ENCODE measurements at places on chromosomes 3 and 15. TPM values are rescaled to one million over a fixed set of nuclear protein-coding genes. Genes with fewer than 3 reads are reported as not detected.

ABTB1 gene
- 34.3 TPM for total RNA-seq

DNA sequence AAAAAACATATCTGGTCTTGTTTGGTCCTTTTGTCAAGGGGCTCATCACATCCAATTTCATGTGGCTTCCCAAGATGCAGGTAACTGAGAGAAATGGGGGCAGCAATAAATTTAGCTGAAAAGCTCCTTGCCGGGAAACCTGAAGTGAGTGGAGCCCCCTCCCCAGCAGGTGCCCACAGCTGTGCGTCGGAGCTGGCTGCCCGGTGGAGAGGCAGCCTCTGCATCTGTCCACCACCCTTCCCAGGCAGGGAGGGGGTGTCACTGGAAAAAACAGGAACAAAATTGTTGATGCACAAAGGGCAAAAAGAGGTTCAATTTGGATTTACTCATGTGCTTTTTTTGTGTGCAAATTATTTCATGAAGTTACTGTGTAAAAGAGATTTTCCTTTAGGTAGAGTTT is 249.4 kb upstream of the LYSMD4 start:
- H3K4me1 ChIP-seq: no peaks in the 10 kb centered on the region
- H3K27ac ChIP-seq: no peak overlapping the region
- no peaks in the 10 kb centered on the region for H3K27me3 ChIP-seq
- no peak overlapping the region for H3K4me3 ChIP-seq
- no peaks in the 10 kb centered on the region for H3K36me3 ChIP-seq

DNA sequence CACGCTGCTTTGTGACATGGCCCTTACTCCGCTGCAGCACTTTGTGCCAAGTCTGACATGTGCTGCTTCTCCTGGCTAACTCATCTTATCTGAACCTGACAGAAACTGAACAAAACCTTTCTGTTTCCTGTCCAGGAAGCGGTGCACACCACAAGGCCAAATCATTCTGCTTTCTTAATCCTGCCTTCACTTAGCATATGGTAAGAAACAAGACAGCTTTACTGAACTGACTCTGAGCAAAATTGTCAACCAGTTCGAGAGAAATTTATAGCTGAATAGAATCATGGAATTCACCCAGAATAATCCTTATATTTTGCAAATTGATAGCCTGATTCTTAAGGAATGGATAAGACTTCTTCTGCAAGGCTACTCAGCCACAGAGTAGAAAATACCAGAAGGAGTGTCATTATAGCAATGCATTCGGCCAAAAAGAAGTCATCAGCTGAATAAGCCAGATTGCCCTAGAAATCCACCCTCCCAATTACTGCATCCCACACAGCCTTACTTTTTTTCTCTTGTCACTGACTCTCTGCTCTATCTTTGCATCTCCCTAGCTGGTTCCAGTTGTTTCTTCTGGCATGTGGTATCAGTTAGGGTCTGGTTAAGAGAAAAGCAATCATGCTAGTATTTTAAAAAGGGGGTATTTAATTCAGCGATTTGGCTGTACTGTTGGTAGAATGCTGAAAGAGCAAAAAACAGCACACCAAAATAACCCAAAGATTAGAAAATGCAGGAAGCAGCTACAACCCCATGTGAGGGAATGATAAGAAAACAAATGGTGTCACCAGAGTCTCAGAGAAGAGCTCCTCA is 41.6 kb upstream of the STRIT1 start:
- peaks cover 2% of the 10 kb centered on the region for H3K27me3 ChIP-seq
- no peaks in the 10 kb centered on the region for H3K36me3 ChIP-seq
- no peak for DNase-seq

DNA sequence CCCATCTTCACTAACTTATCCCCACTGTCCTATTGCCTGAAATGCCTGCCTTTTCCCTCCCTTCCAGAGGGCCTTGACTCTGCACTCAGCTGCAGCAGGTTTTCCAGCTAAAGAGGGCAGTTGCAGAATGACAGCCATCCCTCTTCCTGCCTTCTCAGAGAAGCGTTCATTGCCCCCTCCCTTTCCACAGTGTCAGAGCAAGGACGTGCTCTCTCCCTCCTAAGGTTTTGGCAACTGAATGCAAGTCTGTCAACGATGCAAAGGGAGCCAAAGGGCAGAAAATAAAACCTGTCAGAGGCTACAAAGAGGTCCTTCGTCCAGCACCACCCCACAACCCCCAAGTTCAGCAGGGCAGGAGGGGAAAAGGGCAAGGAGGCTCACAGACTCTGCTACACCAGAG is 230.1 kb upstream of the THBS1 start:
- H3K4me1 ChIP-seq: no peaks in the 10 kb centered on the region
- H3K27ac ChIP-seq: no peak overlapping the region
- no peak overlapping the region for H3K4me3 ChIP-seq

SLC2A2 gene
- not detected for total RNA-seq

DNA sequence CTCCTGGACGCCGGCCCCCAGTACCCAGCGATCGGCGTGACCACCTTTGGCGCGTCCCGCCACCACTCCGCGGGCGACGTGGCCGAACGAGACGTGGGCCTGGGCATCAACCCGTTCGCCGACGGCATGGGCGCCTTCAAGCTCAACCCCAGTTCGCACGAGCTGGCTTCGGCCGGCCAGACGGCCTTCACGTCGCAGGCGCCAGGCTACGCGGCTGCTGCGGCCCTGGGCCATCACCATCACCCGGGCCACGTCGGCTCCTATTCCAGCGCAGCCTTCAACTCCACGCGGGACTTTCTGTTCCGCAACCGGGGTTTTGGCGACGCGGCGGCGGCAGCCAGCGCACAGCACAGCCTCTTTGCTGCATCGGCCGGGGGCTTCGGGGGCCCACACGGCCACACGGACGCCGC is 956 bp downstream of the ZIC1 start:
- peaks cover 37% of the 10 kb centered on the region for H3K36me3 ChIP-seq
- H3K27me3 ChIP-seq: peaks cover 83% of the 10 kb centered on the region
- H3K4me3 ChIP-seq: no peak overlapping the region
- H3K27ac ChIP-seq: no peak overlapping the region
- DNase-seq: no peak

FRMD5 gene
- not detected for total RNA-seq

- H3K27ac ChIP-seq: no peak overlapping the region
- H3K4me3 ChIP-seq: no peak overlapping the region
- no peaks in the 10 kb centered on the region for H3K4me1 ChIP-seq
- no peaks in the 10 kb centered on the region for H3K27me3 ChIP-seq
- H3K36me3 ChIP-seq: no peaks in the 10 kb centered on the region
Measured at GRCh38 chr15:83431521-83431920, 15.6 kb upstream of the SH3GL3 start.

- H3K4me3 ChIP-seq: no peak overlapping the region
- peaks cover 42% of the 10 kb centered on the region for H3K4me1 ChIP-seq
- peak; percentile 78 for DNase-seq
- H3K27ac ChIP-seq: peak overlapping the region; percentile 47
- no peaks in the 10 kb centered on the region for H3K27me3 ChIP-seq
- peaks cover 8% of the 10 kb centered on the region for H3K36me3 ChIP-seq
Measured at GRCh38 chr15:41811432-41812195, 16.3 kb upstream of the JMJD7 start.

GOLGA6B gene
- total RNA-seq: not detected

DAZL gene
- not detected for total RNA-seq

DNA sequence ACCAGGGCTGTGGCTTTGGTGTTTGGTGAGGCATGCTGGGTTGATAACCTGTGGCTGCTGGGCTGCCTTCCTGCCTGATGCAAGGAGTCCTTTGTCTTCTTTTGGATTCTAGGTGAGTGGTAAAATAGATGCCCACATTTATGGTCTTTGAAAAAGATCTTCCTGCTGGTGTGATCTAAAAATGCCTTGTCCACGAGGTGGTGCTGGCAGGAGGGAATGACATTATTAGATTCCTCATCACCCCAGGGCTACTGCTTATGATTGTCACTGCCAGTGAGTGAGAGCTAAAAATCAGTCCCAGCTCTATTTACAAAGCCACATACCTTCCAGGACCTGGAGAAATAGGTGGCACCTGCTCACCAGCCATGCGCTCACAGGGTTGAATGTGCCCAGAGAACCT is 355.5 kb upstream of the ROPN1 start:
- H3K27ac ChIP-seq: no peak overlapping the region
- no peak for DNase-seq
- H3K27me3 ChIP-seq: peaks cover 15% of the 10 kb centered on the region
- H3K4me1 ChIP-seq: no peaks in the 10 kb centered on the region

IL5RA gene
- not detected for total RNA-seq

DNA sequence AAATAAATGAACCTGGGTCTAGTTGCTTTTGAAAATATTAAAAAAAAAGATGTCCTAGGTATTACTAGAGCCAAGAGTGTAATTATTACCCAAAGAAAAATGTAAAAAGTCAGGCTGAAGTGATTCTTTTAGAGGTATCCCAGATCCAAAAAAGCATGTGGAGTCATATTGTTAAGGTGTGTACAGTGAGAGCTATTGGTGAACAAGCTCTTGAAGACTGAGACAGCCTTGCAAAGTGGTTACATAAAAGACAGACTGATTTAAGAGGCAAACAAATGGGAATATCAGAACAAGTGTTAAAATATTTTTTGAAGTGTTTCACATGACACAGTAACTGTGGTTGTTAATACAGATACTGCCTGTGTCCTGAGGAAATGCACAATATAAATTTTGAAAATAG is 624.5 kb downstream of the PLOD2 start:
- H3K27ac ChIP-seq: no peak overlapping the region
- H3K36me3 ChIP-seq: no peaks in the 10 kb centered on the region
- H3K27me3 ChIP-seq: no peaks in the 10 kb centered on the region
- H3K4me1 ChIP-seq: no peaks in the 10 kb centered on the region
- no peak overlapping the region for H3K4me3 ChIP-seq
- no peak for DNase-seq

DNA sequence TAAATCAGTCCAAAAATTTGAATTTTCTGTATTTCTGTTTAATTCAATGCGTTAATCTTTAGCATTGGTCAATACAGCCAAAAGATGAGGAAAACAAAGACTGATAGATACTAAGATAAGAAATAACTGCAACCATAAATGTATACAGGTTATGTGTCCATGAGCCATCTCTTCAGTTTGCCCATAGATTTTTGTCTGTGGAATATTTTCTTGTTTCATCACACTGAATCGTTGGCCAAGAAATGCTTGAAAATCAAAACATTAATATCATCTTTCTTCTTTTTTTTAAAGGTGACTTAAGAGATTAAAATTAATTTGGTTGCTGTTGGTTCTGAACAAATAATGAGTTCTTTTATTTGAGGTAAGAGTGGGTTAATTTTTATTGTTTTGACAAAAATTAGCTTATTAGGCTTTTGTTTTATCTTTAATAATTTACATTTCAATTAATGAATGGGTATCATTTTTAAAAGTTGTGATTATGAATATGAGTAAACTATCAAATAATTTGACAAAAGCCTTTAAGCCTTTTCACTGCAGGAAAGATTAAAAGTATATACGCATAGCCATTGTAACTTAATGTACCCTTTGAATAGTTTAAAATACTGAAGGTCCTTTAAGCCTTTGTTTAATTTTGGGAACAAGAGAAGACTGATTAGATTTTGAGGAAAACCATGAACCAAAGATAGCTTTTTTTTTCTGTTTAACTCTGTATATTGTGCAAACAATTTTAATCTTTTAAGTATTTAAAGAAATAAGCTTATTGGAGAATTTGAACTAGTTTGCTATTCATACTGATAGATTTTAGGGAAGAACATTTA is 14.7 kb upstream of the CHD2 start:
- no peak for DNase-seq
- H3K4me3 ChIP-seq: peak overlapping the region; percentile 96
- H3K27ac ChIP-seq: peak overlapping the region; percentile 98
- peaks cover 67% of the 10 kb centered on the region for H3K36me3 ChIP-seq
- peaks cover 51% of the 10 kb centered on the region for H3K4me1 ChIP-seq

- no peaks in the 10 kb centered on the region for H3K36me3 ChIP-seq
- H3K4me3 ChIP-seq: peak within 1 kb of the TSS; percentile 67
- H3K27me3 ChIP-seq: peaks cover 3% of the 10 kb centered on the region
- H3K4me1 ChIP-seq: peaks cover 27% of the 10 kb centered on the region
- peak; percentile 75 for DNase-seq
Measured at GRCh38 chr3:197029511-197030167, at the start of gene MELTF. Gene MELTF, minus strand, starts transcription at chr3:197029817. Its CDS starts 115 bp downstream, at chr3:197029702.

GRCh38 chr3:125129512-125129997 is 73.8 kb upstream of the HEG1 start:
- peaks cover 34% of the 10 kb centered on the region for H3K27me3 ChIP-seq
- no peak for DNase-seq
- H3K27ac ChIP-seq: no peak overlapping the region
- peaks cover 39% of the 10 kb centered on the region for H3K4me1 ChIP-seq
- H3K4me3 ChIP-seq: no peak overlapping the region

DNA sequence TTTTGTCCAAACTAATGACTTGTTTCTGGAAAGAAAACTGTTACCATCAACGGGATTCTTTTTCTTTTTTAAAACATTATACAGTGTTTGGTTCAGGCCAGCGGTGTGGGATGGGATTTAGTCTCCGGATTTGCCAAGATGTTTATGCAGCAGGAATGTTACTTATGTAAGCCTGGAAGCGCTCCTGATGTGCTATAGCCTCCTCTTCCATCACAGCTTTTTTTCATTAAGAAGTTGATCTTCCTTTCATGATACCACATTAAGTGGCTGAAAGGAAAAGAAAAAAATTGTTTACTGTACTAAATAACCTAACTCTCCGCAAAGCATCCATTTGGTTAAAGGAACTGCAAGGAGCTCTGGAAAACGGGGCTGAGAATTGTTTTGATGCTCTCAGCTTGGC is 120.5 kb upstream of the ALDH1A3 start:
- H3K36me3 ChIP-seq: no peaks in the 10 kb centered on the region
- no peaks in the 10 kb centered on the region for H3K4me1 ChIP-seq
- DNase-seq: no peak
- H3K4me3 ChIP-seq: no peak overlapping the region
- H3K27me3 ChIP-seq: peaks cover 23% of the 10 kb centered on the region

GRCh38 chr3:185943760-185944106 is 5.9 kb upstream of the TRA2B start:
- H3K4me3 ChIP-seq: no peak overlapping the region
- DNase-seq: no peak
- no peaks in the 10 kb centered on the region for H3K36me3 ChIP-seq
- peaks cover 13% of the 10 kb centered on the region for H3K4me1 ChIP-seq

DNA sequence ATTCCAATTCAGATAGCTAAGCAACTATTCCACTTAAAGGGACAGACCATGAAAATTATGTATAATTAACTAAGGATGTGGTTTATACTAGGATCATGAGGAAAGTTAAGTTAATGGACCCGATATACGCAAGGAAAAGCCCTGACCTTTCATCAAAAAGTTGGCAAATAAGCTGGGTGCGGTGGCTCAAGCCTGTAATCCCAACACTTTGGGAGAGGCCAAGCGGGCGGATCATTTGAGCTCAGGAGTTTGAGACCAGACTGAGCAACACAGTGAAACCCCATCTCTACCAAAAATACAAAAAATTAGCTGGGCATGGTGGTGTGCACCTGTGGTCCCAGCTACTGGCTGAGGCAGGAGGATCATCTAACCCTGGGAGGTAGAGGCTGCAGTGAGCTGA is 39.6 kb downstream of the SCAP start:
- no peak for DNase-seq
- H3K27ac ChIP-seq: no peak overlapping the region
- peaks cover 29% of the 10 kb centered on the region for H3K36me3 ChIP-seq
- H3K4me1 ChIP-seq: peaks cover 9% of the 10 kb centered on the region
- no peak overlapping the region for H3K4me3 ChIP-seq

GRCh38 chr3:182501856-182502255 is 291.4 kb upstream of the ATP11B start:
- DNase-seq: no peak
- H3K36me3 ChIP-seq: no peaks in the 10 kb centered on the region
- no peak overlapping the region for H3K27ac ChIP-seq
- no peaks in the 10 kb centered on the region for H3K27me3 ChIP-seq
- no peak overlapping the region for H3K4me3 ChIP-seq

ALDH1A3 gene
- total RNA-seq: not detected

LRRC57 gene
- total RNA-seq: 21.2 TPM

ITIH4 gene
- total RNA-seq: 16.0 TPM

Data from activated CD4-positive, alpha-beta memory T cell treated with anti-CD3 and anti-CD28 coated beads, Interleukin-2, amount 10 ng/mL, durations not matched to agents 7 days and 5 days (primary cell).